ENCODE measurements at places on chromosomes 5 and 9. TPM values are rescaled to one million over a fixed set of nuclear protein-coding genes. Genes with fewer than 3 reads are reported as not detected.

CNTFR gene
- total RNA-seq = not detected

KCNN2 gene
- not detected for total RNA-seq

- no peak for DNase-seq
Measured at GRCh38 chr9:95551406-95551805, 34.6 kb upstream of the PTCH1 start.

DNA sequence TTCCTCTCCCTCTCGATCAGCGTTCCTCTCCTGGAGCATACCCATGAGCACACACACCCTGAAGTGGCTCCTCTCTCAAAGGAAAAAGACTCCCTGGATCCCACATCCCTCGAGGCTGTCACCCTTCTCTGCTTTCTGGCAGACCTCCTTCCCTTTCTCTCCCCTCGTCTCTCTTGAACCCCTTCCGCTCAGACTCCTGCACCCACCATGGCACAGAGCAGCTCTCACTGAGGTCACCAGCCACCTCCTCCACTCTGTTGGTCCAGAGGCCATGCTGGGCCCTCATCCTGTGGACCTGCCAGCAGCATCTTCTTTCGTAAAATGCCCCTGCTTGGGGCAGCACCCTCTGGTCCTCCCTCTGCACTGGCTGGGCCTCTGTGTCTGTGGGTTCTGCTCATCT lies 5.7 kb downstream of the B4GALT7 start:
- DNase-seq = no peak

- DNase-seq = no peak
Measured at GRCh38 chr5:53066088-53066487, 43.5 kb downstream of the MOCS2 start.
